ENCODE measurements at places on chromosomes 1 and 21.

DNA sequence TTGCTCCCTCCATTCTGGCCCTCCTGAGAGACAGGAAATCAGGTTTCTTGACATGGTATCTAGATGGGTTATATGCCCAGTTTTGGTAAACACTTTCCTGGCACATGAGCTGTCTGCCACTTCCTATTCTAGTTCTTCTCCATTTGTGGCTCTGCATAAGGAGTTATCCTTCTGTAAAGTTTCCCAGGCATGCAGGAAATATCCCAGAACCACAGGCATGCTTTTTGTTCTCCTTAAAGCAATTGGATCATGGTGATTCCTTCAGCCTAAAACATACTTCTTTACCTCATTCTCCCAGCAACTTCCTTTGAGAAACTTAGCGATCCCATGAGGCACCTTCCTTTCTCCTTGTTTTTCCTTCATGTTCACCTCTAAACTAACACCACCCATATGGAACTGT, 199.8 kb downstream of the CRB1 start:
- DNase-seq = no peak

DNA sequence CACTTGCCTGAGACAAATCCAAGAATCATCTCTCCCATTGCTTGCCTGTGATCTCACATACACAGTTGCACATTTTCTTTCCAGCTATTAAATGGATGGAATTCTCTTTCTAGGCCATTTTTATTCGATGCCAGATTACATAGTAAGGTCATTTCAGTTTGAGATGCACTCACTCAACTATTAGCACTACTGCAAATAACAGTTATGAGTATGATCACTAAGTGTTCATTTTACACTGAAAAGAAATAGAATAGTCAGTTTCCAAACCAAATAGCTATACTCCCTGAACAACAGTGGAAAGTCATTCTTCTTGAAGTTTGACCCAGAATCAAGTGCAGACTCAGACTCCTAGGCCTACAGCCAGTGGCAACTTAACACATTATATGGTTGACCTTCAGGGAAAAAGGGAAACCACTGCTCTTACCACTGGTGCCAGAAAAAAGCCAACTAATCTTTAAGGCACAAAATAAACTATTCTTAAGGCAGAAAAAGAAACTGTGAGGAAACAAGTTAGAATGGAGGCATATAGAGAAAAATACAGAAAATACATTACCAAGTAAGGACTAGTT, 31.5 kb downstream of the WNT2B start:
- no peak for DNase-seq

DNA sequence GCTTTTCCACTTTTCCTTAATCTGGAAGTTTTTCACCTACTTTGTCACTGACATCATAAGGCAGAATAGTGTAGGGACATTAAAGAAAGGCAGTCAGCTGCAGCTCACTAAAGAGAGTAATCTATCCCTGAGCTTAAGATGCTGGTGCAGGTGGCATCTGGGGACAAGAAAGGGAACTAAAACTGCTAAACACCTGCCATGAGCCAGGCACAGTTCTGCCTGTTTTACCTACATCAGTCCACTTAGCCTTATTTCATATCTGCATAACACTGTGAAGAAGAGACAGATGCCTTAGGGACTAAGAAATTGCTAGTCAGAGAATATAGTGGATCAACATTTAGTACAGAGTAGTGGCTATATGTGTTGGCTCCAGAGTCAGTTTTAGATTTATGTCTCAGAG, 88.1 kb downstream of the GPATCH2 start:
- DNase-seq = no peak

DNA sequence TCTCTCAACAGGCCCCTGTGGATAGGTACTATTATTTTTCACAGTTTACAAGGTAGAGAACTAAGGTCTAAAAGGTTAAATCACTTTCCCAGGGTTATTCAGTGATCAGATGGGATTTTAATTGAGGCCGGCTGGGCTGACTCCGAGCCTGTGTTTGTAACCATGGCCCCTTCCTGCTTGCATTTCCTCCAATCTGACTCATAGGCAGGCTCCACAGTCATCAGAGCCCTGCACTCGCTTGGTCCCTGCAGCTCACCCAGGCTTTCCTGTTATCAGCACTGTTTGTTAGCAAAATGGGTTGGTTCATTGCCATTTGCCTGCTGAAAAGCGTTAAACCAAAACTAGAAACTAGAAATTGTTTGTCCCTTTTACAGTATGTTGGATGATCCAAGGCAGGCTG, 41.4 kb upstream of the LMX1A start:
- no peak for DNase-seq

DNA sequence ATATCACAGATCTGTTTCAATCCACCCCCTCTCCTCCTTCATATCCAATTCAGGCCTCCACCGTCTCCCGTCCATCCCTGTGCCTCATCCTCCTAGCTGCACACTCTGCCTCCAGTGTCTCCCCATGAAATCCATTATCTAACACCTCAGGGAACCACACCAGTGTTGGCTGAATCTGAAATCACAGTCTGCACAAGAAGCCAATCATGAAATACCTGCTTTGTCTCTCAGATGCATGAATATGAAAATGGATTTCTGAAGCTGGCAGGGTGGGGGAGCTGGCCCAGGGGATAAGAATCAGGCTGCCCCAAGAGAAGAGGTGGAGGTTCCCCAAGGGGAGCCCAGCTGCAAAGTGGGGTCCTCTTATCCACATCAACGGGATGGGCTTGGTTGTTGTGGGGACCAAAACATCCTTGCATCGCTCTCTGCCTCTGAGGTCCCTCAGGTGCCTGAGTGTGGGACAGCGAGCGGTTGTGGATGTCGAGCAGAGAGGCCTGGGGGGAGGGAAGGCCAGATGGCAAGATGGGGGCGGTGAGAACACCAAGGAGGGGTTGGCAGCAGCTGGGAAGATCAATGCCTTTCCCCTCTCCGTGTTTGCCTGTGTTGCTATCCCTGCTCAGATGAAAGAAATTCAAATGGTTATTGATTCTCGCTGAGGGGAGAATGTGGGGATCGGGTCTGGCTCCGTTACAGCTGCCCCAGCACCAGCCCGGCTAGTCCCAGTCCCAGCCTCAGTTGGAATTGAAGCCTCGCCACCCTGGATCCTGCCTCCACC, 237.3 kb upstream of the POU3F1 start:
- DNase-seq = no peak

DNA sequence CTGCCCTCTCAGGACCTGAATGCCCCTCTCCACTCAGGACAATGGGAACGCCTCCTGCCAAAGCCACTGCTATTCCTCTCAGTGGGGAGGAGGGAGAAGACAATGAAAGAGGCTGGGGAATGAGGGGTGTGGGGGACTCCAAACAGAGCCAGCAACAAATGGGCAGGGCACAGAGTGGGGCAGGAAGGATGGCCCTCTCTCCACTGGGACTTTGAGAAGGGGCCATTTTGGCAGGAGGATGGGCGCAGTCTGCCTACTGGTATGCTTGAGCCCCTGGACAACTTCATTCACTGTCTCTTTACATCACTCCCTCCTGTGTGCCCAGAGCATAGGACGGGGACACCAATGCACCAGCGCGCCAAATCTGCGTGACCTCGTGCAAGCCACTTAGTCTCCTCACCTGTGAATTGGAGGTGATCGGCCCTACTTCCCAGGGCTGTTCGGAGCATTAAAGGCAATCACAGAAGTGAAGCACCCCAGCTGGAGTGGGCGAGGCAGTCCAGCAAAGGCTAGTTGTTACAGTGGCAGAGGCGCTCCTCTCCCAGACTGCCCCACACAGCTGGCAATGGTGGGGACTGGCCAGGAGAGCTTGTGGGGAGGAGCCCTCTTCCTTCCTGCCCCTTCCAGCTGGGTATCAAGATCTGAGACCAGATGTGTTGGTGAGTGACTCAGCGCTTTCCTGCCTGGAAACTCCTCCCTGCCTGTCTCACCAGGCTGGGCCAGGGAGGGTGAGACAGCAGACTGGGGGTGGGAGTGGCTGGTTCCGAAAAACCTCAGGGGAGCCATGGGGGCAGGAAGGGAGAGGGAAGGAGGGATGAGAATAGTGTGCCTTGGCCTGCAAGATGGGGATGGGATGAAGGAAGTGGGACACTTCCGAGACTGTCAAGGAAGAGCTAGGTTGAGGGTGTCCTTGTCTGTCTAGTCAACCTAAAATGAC, 22.4 kb upstream of the SYNC start:
- no peak for DNase-seq

GRCh38 chr1:169027607-169028320, 78.7 kb upstream of the ATP1B1 start:
- no peak for DNase-seq

- no peak for DNase-seq
Measured at GRCh38 chr1:9267352-9267686, 25.4 kb upstream of the SPSB1 start.

DNA sequence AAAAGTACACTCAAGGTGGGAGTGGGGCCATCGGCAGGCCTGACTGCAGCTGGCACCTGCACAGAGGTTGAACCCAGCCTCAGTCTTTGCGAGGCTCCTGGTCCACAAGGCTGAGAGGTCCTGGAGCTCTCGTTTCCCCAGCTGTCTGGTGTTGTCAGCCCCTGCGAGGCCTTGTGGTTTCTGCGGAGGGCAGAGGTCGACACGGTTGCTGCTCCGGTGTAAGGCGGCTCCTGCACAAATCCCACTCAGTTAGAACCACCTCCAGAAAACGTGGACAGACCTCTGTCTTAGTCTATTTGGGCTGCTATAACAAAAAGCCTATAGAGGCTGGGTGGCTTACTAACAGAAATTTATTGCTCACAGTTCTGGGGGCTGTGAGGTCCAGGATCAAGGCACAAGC, 5.8 kb downstream of the KIAA1614 start:
- no peak for DNase-seq

DNA sequence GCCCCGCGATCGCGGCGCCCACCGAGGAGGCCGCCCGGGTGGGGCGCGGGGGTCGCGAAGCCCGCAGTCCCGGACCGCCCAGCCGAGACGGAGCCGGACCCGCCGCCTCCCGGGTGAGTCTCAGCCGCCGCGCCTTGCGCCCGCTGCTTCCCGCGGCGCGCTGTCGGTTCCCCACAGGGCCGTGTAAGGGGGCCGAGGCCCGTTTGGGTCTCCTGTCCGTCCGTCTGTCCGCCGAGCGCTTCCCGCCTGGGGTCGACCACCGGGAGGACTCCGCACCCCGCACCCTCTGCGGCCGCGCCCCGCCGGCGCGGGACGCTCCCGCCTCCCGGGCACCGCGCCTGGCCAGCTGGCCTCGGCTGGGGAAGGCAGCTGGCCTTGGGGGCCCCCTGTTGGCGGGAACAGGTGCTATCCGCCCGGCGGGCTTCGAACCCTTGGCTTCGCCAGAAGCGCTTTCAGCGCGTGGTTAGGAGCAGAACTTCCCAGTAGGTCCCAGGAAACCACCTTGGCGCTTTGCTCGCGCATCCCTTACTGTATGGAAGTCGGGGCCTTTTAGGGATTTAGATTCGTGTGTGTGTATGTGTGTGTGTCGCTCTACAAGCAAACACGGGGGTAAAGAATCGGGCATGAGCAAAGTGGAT, 414 bp downstream of the TMEM51 start:
- peak; percentile 75 for DNase-seq

DNA sequence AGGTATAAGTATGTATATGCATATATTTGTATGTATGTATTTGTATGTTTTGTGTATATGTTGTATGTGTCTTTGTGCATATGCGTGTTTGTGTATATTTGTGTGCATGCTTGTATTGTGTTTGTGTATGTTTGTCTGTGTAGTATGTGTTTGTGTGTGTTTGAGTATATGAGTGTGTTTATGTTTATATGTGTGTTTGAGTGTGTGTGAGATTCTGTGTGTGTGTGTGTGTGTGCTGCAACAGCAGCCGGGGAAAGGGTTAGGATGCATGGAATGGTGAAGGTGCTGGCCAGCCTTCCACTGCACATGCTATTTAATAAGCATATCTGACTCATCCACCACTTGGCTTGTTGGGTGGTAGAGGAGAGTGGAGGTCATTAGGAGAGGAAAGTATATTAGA, 46.6 kb upstream of the RAB4A start:
- no peak for DNase-seq

DNA sequence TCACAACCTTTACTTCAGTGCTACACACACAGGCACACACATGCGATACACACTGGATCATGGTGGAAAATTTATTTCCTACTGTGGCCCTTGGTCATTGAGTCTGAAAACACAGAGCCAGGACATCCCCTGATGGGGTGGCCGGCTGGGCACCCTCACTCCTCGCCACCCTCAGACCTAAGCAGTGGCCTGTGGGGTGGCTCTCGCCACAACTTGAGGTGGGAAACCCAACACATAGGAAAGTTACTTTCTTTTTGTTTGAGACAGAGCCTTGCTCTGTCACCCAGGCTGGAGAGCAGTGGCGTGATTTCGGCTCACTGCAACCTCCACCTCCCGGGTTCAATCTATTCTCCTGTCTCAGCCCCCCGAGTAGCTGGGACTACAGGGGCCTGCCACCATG, 19.4 kb downstream of the CRYAA start:
- DNase-seq = no peak

- no peak for DNase-seq
Measured at GRCh38 chr1:63679076-63679475, 85.9 kb downstream of the PGM1 start.

DNA sequence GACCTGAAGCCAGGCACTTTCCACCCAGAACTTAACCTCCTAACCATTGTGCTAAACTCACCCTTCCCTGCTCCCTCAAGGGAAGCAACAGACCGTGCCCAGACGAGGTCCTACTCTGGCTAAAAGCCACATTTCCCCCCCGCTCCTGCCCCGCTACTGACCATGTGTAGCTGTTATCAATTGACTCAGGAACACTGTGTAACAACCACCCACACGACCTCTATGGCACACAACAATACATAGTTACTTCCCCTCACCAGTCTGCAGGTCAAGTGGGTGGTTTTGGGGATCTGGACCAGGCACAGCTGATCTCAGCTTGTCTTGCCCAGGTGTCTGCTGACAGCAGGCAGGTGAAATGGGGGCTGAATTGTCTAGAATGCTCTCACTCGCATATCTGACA, 40.1 kb downstream of the CAMK2N1 start:
- DNase-seq = no peak

GRCh38 chr1:17348593-17349234, 23.3 kb upstream of the PADI6 start:
- no peak for DNase-seq

DNA sequence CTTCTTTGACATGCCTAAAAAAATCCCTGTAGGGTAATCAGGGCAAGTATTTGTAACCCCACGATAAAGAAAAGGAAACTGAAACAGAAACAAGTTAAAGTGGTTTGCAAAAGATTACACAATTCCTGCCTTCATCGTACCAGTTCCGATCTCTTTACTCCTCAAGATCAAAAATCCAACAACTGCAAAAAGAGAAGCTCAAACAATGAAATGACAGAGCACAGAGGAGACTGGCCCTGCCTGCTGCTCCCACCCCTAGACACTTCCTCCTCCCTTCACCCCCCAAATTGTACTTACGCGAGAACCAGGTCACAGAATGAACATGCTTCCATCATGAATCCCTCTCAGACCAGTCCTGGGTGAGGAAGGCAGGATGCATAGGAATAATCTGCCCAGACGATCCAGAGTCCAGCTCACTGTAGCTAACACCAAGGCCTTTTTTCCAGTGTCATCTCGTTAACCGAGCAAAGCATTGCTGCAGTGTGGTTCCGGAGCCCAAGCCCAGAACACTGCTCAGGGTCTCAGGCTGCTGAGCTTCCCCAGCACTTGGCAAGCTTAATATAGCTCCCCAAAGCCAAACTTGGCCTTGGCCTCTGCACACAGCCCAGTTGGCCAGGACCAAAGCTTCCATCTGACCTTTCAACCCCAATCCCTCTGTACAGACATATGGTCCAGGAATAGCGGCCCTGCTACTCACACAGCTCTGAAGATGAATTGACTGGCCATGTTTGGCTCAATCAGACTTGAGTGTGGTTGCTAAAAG, 20.3 kb downstream of the RXRG start:
- DNase-seq = no peak
